Placental pericyte (primary cell): ENCODE measurements at places on chromosomes 1 and 21. TPM values are rescaled to one million over a fixed set of nuclear protein-coding genes. Genes with fewer than 3 reads are reported as not detected.

The PTBP2 gene
- 13.8 and 22.3 TPM in 2 replicates for total RNA-seq

The TLR5 gene
- under 0.01 and 0.86 TPM in 2 replicates for total RNA-seq

The TEX38 gene
- total RNA-seq, result not detected in 2 replicates

The RALGPS2 gene
- total RNA-seq, result 21.8 and 38.1 TPM in 2 replicates

The HSD3B1 gene
- not detected in 2 replicates for total RNA-seq

The TMEM269 gene
- total RNA-seq, result under 0.01 TPM in 1 of 2 replicates, not detected in the other

The ITLN2 gene
- total RNA-seq, result not detected in 2 replicates

The MCOLN2 gene
- total RNA-seq, result 0.29 and 0.88 TPM in 2 replicates

The TGFB2 gene
- total RNA-seq, result 15.2 and 18.6 TPM in 2 replicates

The INAVA gene
- 0.14 and 0.44 TPM in 2 replicates for total RNA-seq

The LHX4 gene
- under 0.01 and 0.14 TPM in 2 replicates for total RNA-seq

The GJB4 gene
- not detected in 2 replicates for total RNA-seq

The FOXD3 gene
- not detected in 2 replicates for total RNA-seq

The TNFRSF14 gene
- total RNA-seq, result 19.5 and 31.1 TPM in 2 replicates

The CHAF1B gene
- 0.66 and 7.7 TPM in 2 replicates for total RNA-seq

The L1TD1 gene
- 0.14 TPM in 1 of 2 replicates, not detected in the other for total RNA-seq

The GJA4 gene
- total RNA-seq, result not detected in 2 replicates

The IFNLR1 gene
- not detected in 2 replicates for total RNA-seq

The FBXO2 gene
- total RNA-seq, result 1.4 and 2.4 TPM in 2 replicates

The OR10J1 gene
- total RNA-seq, result not detected in 2 replicates

The MAB21L3 gene
- 0.14 and 0.66 TPM in 2 replicates for total RNA-seq

The SPTA1 gene
- total RNA-seq, result not detected in 2 replicates

The TACSTD2 gene
- total RNA-seq, result 0.22 and 1.1 TPM in 2 replicates

The GPR37L1 gene
- total RNA-seq, result under 0.01 and 0.22 TPM in 2 replicates

The ITGB3BP gene
- 11.4 and 23.2 TPM in 2 replicates for total RNA-seq

The LORICRIN gene
- not detected in 2 replicates for total RNA-seq

The DDR2 gene
- 190 and 287 TPM in 2 replicates for total RNA-seq

The CDC14A gene
- 4.8 and 8.9 TPM in 2 replicates for total RNA-seq

The DNAH14 gene
- total RNA-seq, result 12.7 and 15.0 TPM in 2 replicates

The RORC gene
- total RNA-seq, result not detected in 2 replicates

The GRIK3 gene
- not detected in 2 replicates for total RNA-seq

The VANGL2 gene
- not detected in 2 replicates for total RNA-seq

The KIRREL1 gene
- total RNA-seq, result 164 and 211 TPM in 2 replicates

The KRTAP24-1 gene
- total RNA-seq, result not detected in 2 replicates

The PRR9 gene
- 0.22 and 0.29 TPM in 2 replicates for total RNA-seq

The MATN1 gene
- under 0.01 and 0.44 TPM in 2 replicates for total RNA-seq

The ADAMTS4 gene
- total RNA-seq, result 4.2 and 27.5 TPM in 2 replicates

The TNNI3K gene
- not detected in 2 replicates for total RNA-seq

The TFF3 gene
- total RNA-seq, result not detected in 2 replicates

The NES gene
- total RNA-seq, result 2.0 and 69.7 TPM in 2 replicates

The ADGRL4 gene
- 3.7 and 44.8 TPM in 2 replicates for total RNA-seq

The FAM167B gene
- 0.88 and 1.0 TPM in 2 replicates for total RNA-seq

The CACHD1 gene
- 4.2 and 7.7 TPM in 2 replicates for total RNA-seq

The AGMAT gene
- total RNA-seq, result 0.44 and 2.3 TPM in 2 replicates

The OTUD3 gene
- total RNA-seq, result 4.0 and 7.7 TPM in 2 replicates

The CSF3R gene
- 0.14 TPM in 1 of 2 replicates, not detected in the other for total RNA-seq
